ENCODE measurements at places on chromosomes 2 and 18.

GRCh38 chr2:68193787-68194372 lies 36.2 kb downstream of the PNO1 start:
- peak; percentile 19 for DNase-seq

DNA sequence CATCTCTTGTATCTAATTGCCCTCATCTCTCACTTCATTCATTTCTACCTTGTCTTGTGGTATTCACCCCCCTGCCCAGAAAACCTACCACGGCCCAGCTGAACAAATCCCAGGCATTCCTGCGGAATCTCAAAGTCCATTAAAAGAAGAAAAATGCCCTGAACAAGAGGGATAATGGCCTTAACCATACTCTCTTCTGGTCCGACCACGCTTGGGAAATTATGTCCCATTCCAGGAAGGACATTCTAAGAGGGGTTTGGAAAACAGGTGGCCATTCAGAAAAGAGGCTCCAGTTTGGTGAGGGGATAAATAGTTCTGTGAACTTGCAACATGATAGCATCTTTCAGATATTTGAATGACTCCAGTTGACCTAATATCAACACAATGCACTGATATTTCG lies 349.9 kb upstream of the ZNF521 start:
- no peak for DNase-seq

DNA sequence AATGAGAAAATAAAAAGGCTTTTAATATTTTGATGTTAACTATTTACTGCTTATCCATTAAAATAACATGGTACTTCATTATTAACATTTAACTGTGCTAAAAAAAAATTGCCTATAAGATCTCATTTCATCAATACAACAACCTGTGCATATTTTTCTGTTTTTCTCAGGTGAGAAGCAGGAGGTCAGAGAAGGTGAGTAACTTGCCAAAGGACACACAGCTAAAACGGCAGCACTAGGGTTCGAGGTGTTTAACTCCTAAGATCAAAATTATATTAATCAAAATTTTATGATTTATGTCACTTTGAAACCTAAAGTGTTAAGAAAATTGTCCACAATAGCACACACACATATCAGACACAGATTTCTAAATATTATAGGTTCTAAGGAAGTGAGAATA lies 366.0 kb downstream of the TGIF1 start:
- DNase-seq: no peak

DNA sequence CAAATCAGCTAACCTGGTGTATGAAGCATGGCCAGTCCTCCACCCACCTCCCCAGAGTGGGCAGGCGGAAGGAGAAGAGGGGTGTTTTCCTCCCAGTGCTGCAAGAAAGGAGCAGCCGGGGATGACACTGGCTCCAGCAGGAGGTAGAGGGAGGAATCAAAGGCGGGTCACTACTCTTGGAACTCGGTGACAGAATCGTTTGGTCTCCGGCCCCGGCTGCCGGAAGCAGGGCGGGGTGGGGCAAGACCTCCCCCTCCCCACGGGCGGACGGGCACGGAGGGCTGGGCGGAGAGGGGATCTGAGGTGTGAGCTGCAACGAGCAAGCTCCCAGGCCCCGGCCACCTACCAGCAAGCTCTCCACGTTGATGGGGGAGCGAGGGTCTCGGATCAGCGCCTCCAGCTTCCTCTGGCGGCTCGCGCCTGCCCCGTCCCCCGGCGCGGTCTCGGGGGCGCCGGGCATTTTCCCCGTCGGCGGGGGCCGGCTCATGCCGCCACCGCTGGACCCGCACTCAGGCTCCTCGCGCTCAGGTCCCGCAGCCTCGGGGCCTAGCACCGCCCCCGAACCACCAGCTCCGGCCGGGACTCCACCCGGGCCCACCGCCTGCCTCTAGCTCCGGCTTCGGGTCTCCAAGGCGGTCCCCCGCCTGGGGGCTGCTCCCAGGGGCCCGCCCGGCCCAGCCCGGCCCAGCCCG lies 640 bp downstream of the ROCK2 start:
- DNase-seq: peak; percentile 46

DNA sequence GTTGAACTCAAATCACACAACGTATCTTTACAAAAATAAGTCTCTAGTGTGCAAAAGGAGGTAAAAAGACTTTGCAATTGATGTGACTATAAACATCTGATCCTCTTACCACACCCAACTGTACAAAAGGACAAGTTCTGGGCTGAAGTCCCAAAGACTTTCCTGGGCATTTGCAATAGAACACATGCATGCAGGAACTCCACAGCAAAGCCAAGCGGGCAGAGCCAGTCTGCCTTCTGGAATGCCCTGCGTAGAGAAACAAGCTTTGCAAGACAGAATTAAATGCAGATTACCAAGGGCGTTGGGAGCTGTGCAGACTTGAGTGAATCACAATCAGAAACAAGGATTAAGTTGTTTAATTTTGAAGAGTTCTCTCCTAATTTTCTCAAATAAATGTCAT lies 208.4 kb upstream of the ZNF521 start:
- DNase-seq: no peak

GRCh38 chr2:84132370-84132769 lies 326.7 kb downstream of the SUCLG1 start:
- no peak for DNase-seq

DNA sequence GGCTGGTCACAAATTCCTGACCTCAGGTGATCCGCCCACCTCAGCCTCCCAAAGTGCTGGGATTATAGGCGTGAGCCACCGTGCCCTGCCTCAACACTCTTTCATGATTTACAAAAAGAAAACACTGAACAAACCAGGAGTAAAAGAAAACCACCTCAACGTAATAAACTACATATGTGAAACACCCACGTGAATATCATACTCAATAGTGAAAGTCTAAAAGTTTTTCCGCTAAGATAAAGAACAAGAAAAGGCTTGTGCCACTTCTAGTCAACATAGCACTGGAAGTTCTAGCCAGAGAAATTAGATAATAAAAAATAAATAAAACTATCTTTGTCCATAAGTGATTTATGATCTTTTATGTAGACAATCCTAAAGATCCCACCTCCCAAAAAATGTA lies 68.5 kb downstream of the ROCK2 start:
- no peak for DNase-seq

DNA sequence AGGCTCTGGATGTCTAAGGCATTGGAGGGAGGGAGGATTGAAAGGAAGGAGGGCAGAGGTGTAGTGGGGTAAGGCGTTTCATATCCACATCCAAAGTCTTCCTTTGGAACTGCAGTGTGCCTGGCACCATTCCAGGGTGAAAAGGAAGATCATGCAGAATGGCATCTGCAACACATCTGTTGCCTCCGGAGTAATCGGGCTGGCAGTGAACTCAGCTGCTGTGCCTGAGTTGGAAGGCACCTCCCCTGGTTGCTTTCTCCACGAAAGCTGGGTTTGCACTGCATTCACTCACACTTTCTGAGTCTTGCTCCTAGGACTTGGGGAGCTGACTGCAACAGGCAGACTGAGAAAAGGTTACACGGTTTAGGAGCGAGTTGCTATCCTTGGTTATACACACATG lies 30.3 kb upstream of the SEC11C start:
- DNase-seq: no peak
